ENCODE measurements at places on chromosomes 3 and 15.

- no peak for DNase-seq
Observed at GRCh38 chr3:107117922-107118536, 259.2 kb upstream of the CCDC54 start.

DNA sequence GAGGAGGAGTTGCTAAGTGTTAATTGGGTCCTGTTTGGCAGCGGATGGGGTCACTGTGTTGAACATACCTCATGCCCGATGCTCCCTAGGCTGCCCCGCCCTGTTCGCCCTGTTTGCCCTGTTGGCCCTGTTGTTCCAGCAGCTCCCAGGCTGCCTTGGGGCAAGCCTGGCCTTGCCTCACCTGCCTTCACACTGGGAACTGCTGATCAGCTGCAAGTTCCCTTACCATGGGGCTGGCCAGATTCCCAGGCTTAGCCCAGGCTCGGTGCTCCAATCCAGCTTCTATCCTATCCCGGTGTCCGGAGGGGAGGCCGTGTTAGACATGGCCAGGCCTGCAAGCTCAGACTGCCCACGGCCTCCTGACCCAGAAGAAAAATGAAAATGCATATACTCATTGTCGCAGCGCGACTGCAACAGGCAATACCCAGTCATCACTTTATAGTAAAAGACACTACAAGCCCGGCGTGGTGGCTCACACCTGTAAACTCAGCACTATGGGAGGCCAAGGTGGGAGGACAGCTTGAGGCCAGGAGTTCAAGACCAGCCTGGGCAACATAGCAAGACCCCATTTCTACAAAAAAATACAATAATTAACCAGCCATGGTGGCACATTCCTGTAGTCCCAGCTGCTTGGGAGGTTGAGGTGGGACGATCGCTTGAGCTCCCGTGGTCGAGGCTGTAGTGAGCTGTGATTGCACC is 42.9 kb upstream of the ZNF710 start:
- peak; percentile 69 for DNase-seq

- DNase-seq, result no peak
Observed at GRCh38 chr15:38054488-38054887, 120.0 kb downstream of the TMCO5A start.

DNA sequence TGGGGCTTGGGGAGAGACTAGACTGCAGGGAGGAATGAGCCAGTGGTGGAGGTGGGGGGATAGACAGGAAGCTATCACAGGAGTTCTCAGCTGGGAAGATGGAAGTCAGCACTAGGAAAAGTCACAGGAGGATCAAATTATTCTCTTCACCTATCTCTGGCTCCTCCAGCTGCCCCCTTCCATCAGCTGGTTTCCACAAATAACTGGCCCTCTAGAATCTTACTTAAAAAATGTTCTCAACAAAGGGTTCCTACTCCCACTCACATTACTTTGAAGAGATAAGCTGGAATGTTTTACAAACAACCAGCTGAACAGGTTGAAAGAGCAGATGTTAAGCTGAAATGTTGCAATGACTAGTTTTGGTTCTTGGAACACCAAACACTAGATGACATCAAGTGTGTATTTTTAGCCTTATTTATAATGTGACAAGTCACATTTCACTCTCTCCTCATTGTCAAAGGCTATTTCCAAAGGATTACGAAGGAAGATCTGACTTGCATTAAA is 102.7 kb upstream of the AADACL2 start:
- peak; percentile 2 for DNase-seq

DNA sequence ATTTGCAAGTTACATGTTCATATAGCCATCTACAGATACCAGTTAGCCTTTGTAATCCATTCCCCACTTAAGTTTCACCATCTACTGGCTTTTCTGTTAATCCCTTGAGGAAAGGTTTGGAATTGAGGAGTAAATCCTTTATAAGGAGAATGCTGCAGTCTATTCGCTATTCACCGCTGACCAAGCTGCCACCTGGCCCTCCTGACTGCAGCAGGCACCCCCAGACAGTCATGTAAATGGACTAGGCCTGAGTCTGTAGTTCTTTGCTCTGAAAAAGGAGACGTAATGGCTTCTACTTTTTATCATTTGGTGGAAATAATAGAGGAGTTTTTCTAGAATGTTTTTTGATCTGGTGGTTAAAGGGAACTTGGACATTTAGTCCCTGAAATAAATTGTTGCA is 3.2 kb downstream of the HIGD2B start:
- DNase-seq, result no peak

DNA sequence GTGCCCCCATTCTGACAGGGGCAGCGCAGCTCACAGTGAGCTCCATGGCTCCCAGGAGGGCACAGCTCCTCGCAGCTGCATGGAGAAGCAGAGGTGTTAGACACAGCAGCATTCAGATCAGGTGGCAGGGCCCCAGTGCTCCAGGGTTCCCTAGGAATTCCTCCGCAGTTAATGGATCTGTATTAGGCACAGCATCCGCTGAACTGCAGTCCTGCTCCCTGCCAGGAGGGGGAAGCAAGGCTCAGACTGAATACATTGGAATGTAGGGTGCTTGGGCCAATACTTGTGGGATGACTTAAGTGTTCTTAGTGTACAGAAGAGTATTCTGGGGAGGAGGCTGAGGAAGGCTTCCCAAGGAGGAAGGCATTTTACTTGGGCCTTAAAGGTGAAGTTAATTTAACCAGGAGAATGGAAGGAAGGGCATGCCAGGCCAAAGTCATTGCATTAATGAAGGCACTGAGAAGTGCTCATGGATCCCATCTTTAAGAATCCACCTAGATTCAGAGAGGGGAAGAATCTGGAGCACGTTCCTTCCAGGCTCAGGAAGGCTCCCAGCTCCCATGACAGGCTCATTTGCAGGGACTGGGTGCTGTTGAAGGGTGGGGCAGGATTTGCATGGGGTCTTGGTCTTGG is 111.6 kb downstream of the RAB11A start:
- peak; percentile 49 for DNase-seq

DNA sequence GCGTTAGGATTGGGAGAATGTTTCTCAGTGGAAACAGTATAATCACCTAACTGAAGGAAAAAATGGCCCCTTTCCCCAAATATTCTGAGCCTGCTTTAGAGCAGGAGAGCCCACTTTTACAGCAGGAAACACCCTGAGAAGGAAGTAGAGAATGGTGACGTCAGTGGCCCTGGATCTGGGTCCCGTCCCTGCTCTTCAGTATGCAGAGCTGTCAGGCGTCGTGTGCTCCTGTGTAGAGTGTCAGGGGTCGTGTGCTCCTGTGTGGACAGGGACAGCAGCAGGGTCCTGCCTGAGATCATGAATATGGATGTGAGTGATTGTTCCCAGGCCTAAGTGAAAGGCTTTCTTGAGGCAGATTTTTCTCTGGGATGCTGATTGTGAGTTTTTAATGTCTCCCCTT is 45.2 kb downstream of the CGNL1 start:
- no peak for DNase-seq

DNA sequence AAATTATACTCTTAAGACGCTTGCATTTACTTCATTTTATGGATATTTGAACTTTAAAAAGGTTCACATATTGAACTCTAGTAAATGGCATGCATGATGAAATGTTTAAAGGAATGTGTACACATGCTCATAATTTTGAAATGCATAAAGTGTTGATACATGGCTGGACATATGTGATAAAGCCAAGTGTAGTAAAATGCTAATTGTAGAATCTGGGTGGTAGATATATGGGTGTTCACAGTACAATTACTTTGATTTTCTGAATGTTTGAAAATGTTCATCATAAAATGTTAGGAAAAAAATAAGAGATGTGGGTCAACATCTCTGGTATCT is 4.2 kb upstream of the EFHB start:
- no peak for DNase-seq

GRCh38 chr3:174208161-174208560 is 651.0 kb upstream of the NAALADL2 start:
- no peak for DNase-seq

GRCh38 chr15:100018191-100018590 is 285.0 kb upstream of the LYSMD4 start:
- DNase-seq, result no peak

DNA sequence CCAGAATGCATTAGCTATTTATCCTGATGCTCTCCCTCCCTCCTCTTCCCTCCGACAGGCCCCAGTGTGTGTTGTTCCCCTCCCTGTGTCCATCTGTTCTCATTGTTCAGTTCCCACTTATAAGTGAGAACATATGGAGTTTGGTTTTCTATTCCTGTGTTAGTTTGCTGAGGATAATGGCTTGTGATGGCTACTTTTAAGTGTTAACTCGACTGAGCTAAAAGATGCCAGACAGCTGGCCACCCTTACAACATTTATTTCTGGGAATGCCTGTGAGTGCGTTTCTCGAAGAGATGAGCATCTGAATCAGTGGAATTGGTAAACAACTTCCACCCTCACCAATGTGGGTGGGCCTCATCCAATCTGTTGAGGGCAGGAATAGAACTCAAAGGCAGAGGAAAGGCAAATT is 24.7 kb upstream of the TM2D3 start:
- no peak for DNase-seq

DNA sequence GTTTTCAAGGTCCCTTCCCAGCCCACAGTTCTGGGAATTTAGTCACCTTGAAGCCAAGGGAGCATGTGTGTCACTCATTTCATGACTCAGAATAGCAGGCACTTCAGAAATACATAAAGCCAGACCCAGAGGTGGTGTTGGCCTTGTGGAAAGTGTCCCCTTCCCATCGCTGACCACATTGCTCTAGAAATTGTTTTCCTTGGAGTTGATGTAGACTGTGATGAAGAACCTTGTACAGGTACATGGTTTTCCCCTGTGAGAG is 158.8 kb downstream of the SLCO3A1 start:
- no peak for DNase-seq

DNA sequence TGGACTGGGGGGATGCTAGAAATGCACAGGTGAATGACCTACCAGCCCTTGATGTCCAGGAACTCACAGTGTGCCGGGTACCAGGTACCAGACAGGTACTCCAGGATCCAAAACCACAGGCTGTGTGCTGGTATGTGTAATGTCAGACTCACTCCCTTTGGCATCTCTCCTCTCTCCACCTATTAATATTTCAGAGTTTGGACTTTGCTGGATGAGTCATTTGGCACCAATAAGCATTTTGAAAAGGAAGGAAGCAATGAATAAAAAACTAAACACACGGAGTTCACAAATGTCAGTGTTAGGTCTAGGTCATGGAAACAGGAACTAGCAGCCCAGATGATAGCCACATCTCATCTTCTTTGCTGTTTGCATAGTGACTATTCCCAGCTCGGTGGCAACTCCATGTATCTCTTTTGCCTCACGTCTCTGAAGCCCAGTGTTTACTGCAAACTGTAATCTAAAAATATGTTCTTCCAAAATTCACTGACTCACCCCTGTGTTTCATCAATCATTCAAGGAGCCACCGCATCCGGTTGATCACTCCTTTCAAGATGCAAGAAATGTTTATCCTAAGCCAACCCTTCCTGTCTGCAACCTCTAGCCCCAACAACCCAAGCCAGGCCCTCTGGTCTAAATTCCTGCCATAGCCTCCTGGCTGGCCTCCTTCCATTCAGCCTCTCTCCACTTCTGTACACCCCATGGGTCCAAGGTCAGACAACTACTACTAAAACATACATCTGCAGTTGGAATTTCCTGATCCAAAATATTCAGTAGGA is 8.4 kb downstream of the ITGB5 start:
- DNase-seq, result peak; percentile 87
